ENCODE measurements at places on chromosomes 3 and 15.
A peak's percentile ranks its signal among the peaks of the same experiment; 100 is the strongest.

- DNase-seq, result no peak
Measured at GRCh38 chr3:42345811-42346210, 64.6 kb downstream of the LYZL4 start.

DNA sequence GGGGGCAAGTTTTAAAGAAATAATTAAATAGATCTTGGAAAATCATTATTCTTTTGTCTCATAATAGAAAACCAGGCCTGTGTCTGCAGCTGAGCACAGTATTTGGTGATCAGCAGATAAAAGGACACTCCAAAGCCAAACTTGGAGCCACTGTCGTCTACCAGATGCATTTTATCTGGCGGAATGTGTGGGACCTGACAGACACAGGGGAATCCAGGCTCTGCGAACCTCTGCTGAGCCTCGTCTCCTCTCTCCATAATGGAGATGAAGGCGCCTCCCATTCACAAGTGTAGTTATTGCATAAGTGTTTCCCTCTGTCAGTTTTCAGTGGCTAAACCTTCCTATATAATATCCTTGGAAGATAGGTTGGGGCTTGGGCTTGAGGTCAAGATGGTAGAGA is 42.1 kb downstream of the EEFSEC start:
- DNase-seq, result no peak

GRCh38 chr3:116030131-116030850 is 407.0 kb downstream of the GAP43 start:
- no peak for DNase-seq

DNA sequence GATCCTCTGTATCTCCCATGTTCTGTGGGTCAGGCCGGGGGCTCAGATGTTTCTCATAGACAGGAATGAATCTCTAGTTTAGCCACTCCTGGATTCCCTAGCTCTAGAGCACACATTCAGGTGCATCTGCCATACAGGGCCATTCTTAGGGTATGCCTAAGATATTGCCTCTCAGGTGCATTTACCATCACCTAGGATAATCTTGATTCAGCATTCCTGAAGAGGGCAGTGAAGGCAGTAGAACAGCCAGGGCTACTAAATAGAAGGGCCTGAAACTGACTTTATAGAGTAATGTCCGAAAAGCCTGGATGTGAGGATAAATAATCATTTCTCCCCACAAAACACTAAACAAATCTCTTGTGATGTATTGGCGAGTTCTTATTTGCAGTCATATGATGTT is 882.0 kb downstream of the AGBL1 start:
- no peak for DNase-seq

DNA sequence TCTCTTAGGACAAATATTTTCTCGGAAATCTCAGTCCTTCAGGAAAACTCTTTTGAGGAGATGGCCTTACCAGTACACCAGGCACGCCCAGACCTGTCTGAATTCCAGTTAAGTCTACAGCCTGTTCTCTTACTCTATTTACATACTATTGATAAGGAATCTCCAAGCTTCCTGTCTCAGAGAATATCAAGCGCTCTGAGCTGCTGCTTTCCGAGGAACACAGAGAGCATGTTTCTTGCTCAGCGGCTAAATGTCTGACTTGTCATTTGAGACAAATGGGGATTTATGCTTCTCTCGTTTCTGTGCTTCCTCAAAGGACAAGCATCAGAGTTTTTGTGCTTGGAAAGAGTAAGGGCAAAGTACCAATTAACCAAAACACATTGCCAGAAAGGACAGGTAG is 112.4 kb upstream of the CCDC54 start:
- DNase-seq, result peak; percentile 72

DNA sequence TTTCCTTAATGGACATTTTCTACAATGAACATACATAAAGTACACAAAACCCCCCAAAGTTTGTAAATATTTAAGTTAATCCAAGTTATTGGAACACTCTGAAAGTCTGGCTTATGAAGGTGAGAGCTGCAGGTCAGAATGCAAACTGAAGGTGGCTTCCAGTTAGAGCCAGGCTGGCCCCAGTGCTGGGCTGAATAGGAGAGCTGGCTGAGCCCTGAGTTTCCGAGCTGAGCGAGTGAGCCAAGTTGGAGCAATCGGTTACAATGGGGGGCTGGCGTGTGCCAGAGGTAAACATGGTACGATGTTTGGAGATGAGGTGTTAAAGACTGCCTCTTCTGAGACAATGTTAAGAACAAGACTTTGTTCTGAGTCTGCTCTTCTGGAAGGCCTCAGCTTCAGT is 230.8 kb upstream of the MCTP2 start:
- DNase-seq, result no peak

DNA sequence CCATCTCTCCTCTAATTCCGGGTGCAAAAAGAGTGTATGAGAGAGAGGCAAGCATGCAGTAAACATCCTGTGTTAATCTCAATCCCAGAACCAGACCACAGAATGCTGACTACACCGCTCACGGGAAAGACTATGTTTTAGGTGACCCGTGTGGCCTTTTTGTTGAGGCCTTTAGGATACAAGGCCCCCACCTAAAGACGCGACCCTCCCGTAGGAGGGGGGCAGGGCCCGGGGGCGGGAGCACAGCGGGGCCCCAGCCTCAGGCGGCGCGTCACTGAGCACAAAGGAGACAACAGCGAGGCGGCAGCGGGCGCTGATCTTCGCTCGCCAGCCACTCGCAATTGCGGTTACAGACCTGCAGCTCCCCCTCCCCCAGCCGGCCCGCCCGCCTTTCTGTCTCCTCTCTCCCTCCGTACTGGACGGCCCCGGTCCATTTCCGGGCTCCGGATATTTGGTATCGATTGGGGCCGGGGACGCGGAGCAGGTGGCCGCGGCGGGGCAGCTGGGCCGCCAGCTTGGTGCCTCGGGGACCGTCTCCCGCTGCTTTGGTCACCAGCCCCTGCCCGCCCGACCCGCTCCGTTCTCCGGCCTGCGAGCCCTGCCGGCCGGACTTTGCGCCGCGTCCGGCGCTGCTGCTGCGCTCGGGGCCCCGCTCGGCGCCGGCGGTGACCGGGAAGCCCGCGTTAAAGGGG is at the start of gene CCDC50:
TSS of gene CCDC50 (plus strand) at position 433 of the 692 bp plus-strand sequence. CDS start 281 bp downstream, outside the sequence.
- peak; percentile 74 for DNase-seq

GRCh38 chr3:168156479-168156878 is 60.8 kb upstream of the GOLIM4 start:
- DNase-seq, result no peak

GRCh38 chr15:26939398-26939797 is 31.6 kb upstream of the GABRG3 start:
- DNase-seq, result no peak

GRCh38 chr3:103218146-103218545 is 783.3 kb downstream of the ZPLD1 start:
- DNase-seq, result no peak

DNA sequence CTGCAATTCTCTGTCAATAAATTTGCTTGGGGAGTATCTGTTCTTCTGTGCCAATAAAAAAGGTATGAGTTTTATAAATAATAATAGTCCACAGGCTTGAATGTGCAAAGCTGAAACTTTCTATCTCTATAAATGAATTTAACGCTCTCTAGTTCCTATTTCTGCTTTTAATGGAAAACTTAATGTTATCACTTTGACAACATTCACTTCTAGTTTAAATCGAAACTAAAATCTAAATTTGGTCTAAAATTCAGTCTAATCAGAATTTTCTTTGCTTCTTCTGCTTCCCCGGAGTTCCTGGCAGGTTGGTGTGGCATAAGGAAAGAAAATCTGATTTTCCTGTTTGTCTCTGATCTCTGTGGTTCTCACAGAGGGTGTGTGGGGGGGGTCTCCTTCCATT is 450.1 kb upstream of the TBL1XR1 start:
- no peak for DNase-seq

GRCh38 chr3:133453383-133453782 is 53.5 kb downstream of the BFSP2 start:
- no peak for DNase-seq

GRCh38 chr15:55549305-55549704 is 38.8 kb downstream of the PYGO1 start:
- DNase-seq, result no peak

- no peak for DNase-seq
Measured at GRCh38 chr3:171018156-171018935, 8.2 kb downstream of the SLC2A2 start.

DNA sequence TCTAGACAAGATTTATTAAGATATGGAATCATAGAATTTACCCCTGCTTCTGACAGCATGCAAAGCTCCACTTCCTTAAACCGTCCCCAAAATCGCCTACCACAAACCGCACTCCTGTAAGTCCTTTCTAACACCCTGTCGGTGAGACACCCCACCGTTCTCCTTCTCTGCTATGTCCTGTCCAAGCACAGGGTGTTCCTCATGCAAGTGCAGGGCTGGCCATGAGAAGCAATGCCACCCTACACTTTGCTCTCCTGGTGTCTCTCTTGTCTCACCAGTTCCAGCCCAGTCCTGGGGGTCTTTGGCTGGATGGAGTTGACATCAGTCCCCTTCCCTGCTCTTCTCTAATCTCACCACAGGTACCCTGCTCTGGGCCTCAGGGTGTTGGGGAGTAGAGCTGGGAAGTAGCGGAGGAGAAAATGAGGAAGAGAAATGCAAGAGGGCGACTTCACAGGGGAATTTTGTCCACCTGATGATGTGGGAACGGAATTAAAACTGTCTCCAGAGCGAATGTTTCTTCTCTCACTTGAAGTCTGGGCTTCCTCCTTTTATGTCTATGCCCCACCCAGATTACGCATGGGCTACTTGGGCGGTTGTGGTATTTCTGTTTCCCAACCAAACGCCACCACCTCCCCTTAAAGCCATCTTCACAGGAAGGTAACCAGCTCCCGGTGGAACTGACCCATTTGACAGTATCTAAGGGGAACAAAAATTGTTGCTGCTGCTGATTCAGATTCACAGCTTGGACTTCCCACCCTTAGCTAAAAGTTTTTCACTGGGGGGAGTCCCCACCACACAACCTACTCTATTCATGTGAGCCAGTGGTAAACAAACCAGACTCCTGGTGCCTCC is 49.9 kb downstream of the CASR start:
- DNase-seq, result peak; percentile 40

DNA sequence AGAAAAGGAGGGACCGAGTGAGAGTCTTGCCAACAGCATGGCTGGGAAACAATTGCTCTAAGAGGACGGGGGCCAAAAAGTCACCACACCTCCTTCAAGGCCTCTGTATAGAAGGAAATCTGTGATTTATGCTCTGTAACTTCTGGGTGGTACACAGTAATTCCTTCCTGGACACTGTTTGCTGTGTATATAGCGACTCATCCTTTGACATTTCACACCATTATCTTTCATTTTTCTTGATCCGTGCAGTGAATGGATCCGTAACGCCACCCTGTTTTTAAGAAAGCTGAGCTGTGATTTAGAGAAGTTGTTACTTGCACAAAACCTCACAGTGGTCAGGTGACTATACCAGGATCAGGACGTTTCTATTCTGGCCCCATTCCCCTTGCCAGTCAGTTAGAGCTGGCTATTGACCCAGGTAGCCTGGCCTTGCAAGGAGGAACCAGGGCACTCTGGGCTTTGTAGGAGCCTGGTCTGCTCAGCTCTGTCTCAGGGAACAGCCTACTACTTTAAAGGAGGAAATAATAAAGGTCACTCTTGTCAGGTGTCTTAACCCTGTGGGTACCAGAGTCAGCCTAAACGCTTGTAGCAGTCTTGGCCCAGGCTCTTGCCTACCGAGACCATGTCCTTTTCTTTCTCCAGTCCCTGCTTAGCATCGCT is 86.5 kb upstream of the MYZAP start:
- DNase-seq, result no peak

GRCh38 chr3:51373658-51374421 is 11.3 kb upstream of the MANF start:
- DNase-seq, result no peak

- DNase-seq, result no peak
Measured at GRCh38 chr15:98737721-98738120, 89.4 kb downstream of the IGF1R start.

GRCh38 chr3:110754212-110754916 is 317.3 kb upstream of the NECTIN3 start:
- DNase-seq, result peak; percentile 9

DNA sequence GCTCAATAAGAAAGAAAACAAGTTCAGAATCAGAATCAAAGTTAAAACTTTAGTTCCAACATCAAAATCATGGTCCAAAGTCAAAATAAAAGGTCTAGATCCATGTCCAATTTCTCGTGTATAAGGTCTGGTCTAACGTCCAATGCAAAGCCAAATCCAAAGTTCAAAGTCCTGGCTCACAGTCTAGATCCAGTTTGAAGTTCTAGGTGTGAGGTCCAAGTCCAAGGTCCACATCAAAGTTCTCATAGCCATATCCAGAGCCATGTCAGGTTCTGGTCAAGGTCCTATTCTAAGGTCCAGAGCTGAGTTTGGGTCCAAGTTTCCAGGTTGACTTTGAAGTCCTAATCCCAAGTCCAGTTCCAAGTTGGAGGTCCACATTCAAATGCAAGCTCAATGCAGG is 40.7 kb upstream of the VIPR1 start:
- DNase-seq, result no peak

DNA sequence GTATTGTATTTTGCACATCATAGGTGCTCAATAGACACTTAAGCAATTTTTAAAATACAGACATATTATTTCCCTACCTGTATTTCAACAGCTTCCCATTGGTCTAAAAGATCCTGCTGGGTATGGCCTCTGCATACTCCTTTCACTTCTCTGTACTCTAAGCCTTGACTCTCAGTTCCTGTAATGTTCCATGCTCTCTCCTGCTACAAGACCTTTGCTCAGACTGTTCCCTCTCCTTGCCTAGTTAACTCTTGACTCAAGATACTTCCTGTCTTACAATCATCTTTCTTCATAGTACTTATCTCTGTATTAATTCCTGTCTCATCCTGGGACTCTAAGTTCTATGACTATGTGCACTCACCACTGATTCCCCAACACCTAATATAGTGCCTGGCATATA is 1.7 kb downstream of the SCN11A start:
- no peak for DNase-seq

GRCh38 chr3:132669256-132669777 is 9.2 kb downstream of the UBA5 start:
- DNase-seq, result no peak

DNA sequence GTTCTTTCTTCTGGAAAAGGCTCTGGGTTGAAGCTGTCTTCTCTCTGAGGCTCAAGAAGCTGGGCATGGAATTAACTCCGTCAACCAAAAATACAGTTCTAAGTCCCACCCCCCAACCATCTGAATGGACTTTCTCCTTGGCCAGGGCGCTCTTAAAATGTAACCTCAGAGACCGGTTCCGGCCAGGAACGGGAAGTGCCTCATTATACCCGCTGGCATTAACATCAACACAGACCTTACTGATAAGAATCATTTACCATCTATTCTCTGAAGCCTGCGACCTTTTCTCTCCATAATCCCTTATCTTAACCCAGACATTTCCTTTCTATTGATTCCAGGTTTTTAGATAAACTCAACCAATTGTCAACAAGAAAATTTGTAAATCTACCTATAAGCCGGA is 64.7 kb downstream of the ATP1B3 start:
- no peak for DNase-seq

- DNase-seq, result no peak
Measured at GRCh38 chr3:14617508-14618023, 34.0 kb upstream of the CCDC174 start.

DNA sequence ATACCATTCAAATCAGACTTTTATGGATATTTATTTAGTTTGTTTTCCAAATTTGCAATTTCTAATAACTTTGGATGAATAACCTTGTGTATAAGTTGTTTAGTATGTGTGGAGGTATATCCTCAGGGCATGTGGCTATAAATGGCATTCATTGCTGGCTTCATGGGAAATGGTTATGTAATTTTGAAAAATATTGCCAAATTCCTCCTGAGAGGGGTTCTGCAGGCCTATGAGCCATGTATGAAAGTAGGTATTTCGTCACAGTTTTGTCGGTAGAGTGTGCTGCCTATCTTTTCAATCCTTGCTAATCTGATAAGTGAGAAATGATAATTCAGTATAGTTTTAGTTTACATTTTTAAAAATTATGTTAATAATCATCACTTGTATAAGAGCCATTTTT is 256.4 kb upstream of the ZNF385D start:
- DNase-seq, result no peak
